ENCODE measurements at places on chromosomes 7 and 10.
A peak's percentile ranks its signal among the peaks of the same experiment; 100 is the strongest.

- DNase-seq: no peak
These were observed 99.8 kb downstream of the ATE1 start for GRCh38 chr10:121828045-121828444.

GRCh38 chr10:89203237-89203636 is 3.9 kb downstream of the CH25H start:
- no peak for DNase-seq

DNA sequence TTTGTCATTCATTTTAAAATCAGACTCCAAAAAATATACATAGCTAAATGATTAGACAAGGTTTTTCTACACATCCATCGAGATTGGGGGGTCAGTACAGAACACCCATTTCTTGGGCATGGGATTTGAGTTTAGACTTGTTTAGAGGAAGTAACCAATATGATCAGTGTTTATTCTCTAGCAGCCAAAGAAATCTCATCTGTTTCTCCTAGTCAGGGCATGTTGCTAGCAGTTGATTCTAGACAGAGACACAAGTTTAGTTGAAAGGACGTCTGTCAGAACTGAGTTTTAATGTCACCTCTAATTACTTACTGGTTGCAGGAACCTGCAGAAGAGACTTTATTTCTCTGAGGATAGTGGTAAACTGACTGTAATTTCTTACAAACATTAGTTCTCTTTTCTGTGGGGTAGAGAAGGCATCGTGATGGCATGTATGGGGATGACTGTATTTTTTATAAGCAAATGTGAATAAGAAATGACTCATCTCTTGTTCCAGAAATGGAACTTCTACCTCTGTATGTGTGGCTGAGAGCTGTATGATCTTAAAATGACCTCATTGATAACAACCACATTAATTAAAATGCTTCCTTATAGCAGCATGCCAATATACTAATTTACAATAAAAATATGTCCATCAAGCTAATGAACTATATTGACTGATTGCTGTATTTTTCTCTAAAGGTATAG is 30.6 kb upstream of the RHOBTB1 start:
- DNase-seq: no peak

DNA sequence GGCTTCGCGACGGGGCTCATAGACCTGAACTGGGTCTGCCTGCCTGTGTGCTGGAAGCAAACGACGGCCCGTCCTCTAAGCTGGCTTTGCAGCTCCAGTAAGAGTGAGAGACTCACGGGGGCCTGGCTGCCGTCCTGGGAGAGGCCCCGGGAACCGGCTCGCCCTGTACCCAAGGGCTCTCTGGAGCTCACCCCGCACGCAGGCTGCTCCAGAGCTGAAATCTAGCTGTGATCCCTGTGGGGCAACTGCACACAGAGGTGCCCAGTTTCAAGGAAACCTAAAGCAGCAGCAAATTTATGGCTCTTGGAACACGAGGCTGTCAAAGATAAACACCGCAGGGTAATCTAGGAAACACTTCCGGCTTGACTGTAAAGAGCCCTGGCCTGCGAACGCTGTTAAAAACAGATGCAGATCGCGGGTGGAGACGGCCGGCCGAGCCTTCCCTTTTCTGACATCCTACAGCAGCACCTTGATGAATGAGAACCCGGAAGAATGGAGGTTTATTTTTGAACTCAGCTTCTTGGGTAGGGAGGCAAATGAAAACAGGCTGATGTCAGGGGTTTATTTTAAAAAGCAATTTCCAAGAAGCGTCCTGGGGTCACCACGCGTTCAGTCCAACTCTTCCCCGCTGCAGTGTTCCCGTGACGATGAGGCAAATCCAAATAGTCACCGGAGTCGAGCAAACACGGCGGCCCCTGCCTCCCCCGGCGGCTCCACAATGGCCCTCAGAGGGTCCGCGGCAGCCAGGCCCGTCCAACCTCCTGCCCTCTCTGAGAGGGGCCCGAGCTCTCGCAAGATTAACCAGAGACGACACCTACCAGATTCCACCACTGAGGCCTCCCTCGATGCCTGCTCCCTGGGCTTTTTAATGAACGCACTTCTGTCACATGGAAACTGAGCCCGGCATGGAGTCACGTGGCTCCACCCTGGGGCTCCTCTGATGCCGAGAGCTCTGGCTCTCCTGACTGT is 29.6 kb downstream of the AMZ1 start:
- no peak for DNase-seq

DNA sequence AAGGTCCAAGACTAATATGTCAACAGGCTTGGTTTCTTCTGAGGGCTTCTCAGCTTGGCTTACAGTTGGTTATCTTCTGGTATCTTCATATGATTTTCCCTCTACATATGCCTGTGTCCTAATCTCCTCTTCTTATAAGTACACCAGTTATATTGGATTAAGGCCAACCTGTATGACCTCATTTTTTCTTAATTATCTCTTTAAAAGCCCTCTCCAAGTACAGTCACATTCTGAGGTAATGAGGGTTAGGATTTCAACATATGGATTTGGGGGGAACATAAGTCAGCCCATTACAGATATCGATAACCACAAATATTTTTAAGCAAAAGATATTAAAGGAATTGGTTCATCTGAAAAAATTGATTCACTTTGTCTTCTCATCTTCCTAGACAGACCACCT is 49.2 kb downstream of the IQUB start:
- no peak for DNase-seq

GRCh38 chr10:54613162-54613561 is 187.9 kb downstream of the PCDH15 start:
- DNase-seq: no peak

- no peak for DNase-seq
These were observed 221.5 kb upstream of the CELF2 start for GRCh38 chr10:10796061-10796773.

DNA sequence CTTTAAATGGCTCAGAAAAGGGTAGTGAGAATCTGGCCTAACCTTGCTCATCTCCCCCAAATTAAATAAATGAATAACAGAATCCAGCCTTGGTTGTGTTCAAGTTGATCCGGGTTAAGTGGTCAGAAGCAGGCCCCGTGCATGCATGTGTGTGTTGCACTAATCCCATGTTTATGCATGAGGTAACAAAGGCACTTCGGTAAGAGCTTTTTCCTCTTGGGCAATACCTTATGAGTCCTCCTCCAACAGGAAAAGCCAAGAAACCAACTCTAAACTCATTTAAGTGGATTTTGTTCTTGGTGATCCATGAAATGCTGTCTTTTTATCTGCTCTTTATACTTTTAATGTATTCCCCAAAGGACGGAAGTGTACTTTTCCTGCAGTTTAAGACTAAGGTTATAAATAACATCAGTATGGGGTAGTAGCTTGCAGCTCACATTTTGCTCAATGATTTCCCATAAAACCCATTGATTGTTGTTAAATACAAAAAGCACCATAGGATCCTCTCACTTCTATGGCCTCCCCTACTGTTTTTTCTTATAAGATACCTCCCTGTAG is 104.9 kb upstream of the YAE1 start:
- DNase-seq: no peak

- DNase-seq: no peak
These were observed 13.3 kb downstream of the DHTKD1 start for GRCh38 chr10:12081879-12082557.

- DNase-seq: no peak
These were observed 120.2 kb downstream of the SORBS1 start for GRCh38 chr10:95440756-95441546.

DNA sequence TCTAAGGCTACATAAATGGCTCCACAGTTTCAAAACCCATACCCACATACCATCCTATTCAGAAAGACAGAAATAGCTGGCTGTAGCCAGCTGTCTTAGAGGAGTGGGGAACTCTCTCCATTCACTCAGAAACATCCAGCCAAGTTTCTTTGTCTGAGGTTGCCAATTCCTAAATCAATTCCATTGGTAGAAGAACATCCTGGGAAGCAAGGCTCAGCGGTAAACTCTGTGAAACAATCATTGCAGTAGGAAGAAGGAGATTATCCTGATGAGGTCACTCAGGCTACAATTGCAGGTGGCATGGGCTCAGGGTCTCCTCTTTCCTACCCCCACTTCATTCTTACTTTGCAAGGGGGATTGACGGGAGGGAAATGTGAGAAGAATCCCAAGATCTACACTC is 154.0 kb downstream of the ETV1 start:
- no peak for DNase-seq

DNA sequence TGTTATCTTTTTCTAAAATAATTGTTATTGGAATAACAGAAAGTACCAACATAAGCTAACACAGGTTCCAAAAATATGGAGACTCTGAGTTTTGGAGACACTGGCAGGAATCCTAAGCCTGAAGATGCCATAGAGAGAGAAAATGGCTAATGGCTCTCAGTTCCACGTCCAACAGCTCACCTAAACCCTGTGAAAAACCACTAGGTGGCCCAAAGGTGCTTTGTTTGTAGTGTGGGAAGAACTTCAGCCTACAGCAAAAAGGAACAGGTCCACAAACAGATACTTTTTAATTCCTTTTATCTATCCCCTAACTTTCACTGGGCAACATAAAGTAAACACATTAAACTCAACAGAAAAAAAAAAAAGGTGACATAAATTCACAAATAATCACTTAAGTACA is 272.3 kb downstream of the SEMA3D start:
- DNase-seq: no peak

DNA sequence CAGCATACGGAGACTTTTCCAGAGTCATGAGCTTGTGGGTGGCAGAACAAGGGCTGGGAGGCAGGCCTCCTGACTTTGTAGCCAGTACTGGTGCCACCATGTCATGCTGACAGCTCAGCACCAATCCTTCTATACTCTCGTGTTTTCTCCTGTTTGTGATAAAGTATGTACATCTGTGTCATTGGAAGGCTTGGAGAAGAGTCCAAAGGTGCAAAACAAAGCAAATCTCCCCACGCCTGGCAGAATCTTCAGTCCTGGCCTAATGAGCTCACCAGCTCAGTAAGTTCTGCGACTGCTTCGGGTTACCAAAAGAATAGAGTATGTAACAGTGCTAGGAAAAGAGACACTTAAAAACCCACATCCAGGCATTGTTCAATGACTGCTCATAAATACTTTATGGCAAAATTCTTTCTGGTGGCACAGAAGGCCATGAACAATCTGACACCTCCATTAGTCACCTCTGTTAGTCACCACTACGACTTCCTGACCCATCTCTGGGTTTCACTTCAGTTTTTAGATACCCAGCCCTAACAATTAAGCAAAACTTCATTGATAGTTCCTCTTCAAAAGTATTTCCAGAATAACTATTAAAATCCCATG is 24.5 kb downstream of the STEAP1 start:
- DNase-seq: no peak

GRCh38 chr10:132850246-132850645 is 64.3 kb upstream of the NKX6-2 start:
- no peak for DNase-seq

GRCh38 chr10:360653-361052 is 225.4 kb downstream of the ZMYND11 start:
- no peak for DNase-seq

DNA sequence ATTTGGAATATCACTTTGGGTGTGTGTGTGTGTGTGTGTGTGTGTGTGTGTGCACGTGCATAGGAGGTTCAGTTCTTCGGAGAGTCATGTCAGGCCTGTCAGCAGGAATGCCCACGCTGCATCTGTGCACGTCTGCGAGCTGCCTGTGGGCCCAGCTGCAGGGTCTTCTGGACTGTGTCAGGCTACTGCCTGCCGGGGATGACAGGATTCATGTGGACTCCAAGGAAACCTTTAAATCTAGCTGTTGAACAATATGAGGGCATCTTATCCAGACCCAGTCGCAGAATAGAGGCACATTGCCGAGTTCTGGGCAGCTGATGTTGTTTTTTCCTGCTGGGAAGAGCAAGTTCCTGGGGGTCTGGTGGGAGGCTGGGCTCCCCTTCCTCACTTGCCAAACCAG is 19.0 kb downstream of the AQP1 start:
- DNase-seq: no peak

- no peak for DNase-seq
These were observed 16.0 kb downstream of the MYOZ1 start for GRCh38 chr10:73625004-73625883.

DNA sequence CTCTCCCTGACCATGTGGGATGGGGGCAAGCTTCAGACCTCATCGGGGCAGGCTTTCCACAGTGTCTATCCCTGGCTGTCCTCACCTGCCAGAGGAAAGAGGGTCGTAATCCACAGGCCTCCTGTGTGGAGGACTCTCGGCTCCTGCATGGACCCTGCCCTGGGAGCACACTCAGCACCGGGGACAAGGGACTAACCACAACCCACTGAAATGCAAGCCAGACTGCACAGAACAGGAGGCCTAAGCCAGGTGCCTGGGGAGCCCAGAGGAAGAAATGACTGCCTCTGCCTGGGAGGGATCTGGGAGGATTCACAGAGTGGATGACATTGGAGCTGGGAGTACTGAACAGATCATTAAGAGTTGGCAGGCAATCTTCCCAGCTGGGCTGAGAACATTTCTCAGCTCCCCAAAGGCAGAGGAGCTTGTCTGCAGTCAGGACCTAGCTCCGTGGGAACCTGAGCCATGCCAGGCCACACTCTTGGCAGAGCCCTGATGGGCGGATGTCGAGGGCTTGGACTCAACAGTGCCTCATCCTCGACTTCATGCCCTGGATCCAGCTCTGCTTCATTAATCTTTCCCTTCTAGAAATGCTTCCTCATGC is 213.4 kb downstream of the USP6NL start:
- peak; percentile 36 for DNase-seq

GRCh38 chr7:118949031-118949430 is 724.5 kb downstream of the ANKRD7 start:
- no peak for DNase-seq

DNA sequence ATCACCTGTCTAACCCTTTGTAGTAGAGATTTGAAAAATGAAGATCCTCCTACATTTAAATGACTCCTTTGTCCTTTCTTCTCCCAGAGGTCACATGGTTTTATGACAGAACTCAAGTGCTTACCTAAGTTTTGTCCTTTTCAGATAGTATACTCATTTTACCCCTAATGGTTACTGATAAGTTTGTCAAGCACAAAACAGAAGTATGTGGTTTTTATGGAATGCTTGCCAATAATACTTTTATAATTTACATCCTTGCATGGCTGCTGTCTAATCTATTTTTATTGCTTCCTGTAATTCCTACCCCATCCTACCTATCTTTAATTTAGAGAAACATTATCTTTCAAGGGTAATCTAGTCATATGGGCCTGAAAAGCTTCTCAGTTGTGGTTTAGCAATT is 37.5 kb downstream of the HELLS start:
- no peak for DNase-seq

GRCh38 chr7:1052031-1052818 is 7.9 kb downstream of the GPR146 start:
- DNase-seq: peak; percentile 83

DNA sequence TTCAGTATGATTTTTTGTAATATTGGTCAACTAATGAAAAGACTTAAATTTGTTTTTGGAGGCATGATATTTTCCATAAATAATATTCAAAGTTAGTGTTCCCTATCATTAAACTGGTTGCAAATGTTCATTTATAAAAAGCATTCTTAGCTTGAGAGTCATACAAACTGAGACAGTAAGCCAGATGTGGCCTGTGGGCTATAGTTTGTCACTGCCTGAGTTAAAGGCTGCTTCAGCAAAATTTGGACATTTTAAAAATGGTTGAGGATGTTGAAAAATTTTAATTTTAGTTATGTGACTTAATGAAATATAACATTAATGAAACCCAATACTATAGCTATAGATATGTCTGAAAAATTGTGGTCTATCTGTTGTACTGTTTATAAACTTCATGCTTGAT is 180.2 kb upstream of the CACNA2D1 start:
- DNase-seq: no peak
